ENCODE measurements at places on chromosomes 6 and 20. TPM values are rescaled to one million over a fixed set of nuclear protein-coding genes. Genes with fewer than 3 reads are reported as not detected.

DNA sequence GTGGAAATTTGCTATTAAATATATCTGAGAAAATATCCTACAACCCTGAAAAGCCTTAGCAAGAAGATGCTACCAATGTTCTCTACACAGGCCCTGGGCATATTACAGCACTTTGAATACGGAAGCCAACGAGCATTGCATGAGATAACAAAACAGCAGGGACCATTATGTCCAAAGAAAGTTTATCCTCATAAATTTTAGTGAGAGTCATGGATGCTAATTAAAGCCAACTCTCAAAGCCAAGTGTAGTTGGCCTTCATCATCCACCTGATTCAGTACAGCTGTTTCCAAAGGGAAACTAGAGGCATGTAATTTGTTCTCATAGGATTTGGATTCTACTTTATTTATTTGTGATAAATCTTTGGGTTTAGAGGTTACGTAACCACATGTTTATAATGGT, 564.8 kb downstream of the RFPL4B start:
- DNase-seq: no peak

GRCh38 chr6:37433657-37434271, 743 bp downstream of the CMTR1 start:
- DNase-seq: no peak

Gene TLDC2
- 0.31 TPM for total RNA-seq

- no peak for DNase-seq
These were observed 163.2 kb downstream of the RALGAPA2 start for GRCh38 chr20:20549267-20549612.

Gene PGBD1
- 6.3 TPM for total RNA-seq

Gene COL20A1
- total RNA-seq: 0.70 TPM

- no peak for DNase-seq
These were observed 41.2 kb downstream of the XRN2 start for GRCh38 chr20:21344206-21344900.

- no peak for DNase-seq
These were observed 215.3 kb downstream of the BMP7 start for GRCh38 chr20:57051096-57051495.

Gene ENPP5
- total RNA-seq: 6.5 TPM

- no peak for DNase-seq
These were observed 668.2 kb upstream of the MARCKS start for GRCh38 chr6:113188962-113189361.

Measured in H7 (cell line).